D341Med (cell line): ENCODE measurements at places on chromosomes 6 and 20.

DNA sequence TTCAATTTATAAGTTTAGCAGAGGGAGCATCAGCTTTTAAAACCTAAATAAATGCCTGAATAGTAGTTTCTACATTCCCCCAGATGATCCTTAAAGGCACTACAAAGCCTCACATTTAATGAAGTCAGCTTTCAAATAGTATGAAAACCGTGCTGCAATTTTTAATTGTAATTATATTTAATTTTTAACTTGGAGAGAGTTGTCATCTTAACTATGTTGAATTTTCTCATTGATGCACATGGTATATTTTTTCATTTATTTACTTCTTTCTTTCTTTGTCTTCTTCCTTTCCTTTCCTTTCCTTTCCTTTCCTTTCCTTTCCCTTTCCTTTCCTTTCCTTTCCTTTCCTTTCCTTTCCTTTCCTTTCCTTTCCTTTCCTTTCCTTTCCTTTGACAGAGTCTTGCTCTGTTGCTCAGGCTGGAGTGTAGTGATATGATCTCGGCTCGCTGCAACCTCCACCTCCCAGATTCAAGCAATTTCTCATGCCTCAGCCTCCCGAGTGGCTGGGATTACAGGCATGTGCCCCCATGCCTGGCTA lies 7.7 kb upstream of the SF3B5 start:
- DNase-seq: no peak

DNA sequence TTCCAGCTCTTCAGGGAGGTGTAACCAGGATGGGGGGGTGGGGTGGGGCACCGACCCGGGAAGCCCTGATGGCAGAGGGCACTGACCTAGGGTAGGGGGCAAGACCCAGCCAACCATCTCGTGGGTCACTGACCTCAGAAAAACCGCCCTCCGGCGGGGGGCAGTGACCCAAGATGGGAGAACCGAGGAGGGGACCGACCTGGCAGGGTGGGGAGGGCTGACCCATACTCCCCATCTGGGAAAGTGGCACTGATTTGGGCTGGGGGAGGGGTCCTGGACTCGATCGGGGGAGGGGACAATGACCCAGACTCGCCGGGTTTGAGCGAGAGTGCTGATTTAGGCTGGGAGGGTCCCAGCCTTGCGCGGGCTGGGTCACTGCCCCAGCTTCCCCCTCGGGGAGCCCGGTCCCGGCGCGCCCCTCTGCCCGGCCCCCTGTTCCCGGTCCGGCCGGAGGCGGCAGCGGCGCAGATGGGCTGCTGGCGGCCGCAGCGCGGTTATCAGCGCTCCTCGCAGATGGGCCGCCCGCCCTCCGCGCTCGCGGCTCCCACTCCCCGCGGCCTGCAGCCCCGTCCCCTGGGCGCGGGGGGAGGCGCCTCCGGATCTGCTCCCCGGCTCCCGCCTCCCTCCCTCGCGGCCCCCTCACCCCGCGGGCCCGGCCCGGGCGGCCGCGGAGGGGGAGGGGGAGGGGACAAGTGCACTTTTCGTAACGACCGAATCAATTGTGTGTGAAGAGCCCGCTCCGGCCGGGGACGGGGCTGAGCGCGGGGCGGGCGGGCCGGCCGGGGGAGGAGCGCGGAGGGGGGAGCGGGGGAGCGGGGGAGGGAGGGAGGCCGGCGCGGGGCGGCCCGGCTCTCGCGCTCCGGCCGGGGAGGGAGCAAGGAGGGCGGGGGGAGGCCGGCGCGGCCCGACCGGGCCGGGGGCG lies 2.2 kb downstream of the NOL4L start:
- peak; percentile 75 for DNase-seq

DNA sequence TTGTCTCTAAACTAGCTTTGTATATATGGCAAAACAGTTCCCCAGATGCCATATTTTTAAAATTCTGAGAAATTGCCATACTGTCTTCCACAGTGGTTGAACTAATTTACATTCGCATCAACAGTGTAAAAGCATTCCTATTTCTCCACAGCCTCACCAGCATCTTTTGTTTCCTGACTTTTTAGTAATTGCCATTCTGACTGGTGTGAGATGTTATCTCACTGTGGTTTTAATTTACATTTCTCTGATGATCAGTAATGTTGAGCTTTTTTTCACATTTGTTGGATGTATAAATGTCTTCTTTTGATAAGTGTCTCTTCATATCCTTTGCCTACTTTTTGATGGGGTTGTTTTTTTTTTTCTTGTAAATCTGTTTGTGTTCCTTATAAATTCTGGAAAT lies 1222.7 kb upstream of the CITED2 start:
- no peak for DNase-seq

DNA sequence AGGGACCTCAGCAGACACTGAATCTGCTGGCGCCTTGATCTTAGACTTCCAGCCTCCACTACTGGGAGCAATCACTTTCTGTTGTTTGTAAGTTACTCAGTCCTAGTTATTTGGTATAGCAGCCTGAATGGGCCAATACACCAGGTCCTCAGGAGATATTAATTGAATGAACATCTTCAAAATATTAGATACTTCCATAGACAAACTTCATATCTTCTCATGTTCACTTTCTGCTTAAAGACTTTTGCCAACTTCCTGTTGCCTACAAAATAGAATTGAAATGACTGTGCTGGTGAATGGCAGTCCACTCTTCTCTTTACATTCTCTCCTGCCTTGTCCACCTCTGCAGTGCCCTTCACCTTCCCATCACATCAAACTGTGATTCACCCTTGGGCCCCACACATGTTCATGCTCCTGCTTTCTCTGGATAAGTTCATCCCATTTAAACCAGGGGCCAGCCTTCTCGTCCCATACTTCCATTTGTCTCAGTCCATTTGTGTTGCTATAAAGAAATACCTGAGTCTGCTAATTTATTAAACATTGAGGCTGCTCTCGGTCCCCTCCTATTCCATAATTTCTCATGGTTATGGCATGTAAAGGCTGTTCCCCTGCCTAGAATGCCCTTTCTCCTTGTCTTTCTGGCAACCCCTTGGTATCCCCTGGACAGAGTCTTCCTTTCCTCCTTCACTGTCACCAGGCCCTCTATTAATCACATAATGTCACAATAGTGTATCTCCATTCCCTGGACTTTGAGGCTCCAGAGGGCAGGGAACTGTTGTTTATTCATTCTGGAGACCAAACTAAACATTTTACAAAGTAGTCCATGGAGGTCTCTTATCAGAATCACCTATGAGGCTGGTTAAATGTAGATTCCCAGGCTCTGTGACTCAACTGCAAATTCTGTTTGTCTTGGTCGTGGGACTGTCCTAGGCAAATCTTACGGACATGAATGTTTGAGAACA lies 148.3 kb upstream of the TMEM170B start:
- no peak for DNase-seq

DNA sequence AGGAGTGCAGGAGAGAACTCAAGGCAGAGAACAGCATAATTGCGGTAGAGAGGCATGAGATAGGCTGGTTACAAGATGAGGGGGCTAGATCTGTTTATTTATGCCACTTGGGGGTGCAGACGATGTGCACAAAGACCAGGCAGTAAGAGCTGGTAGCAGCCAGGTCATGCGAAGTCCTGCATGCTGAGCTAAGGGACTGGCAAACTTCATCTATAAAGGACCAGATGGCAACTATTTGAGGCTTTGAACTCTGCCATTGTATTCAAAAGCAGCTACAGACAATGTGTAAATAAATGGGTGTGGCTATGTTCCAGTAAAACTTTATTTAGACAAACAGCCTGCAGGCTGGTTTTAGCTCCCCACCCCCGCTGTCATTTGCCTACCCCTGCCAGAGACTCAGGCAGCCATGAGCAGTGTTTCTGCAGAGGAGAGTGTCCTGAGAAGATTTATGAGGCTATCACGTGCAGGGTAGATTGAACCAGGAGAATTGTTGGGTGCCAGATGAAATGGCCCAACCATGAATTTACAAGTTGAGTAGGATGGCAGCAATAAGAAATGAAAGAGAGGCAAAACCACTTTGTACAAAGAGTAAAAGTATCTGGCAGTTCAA lies 253.4 kb upstream of the MOCS1 start:
- no peak for DNase-seq

DNA sequence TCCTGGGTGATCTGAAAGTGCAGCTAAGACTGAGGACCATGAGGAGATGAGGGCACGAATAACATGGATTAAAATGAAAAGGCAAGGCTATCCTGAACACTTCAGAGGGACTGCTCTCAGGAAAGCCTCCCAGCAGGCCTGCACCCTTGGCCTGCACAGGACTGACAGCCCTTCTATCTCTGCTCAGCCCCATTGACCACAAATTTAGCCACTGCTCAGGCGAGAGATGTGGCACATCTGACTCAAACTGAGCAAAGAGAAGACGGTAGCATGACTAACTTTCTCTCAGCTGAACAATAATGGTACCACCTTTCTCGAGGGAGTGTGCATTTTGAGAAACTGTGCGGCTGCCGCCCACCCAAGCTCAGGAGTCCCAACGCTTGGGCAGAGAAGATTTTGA lies 257.5 kb downstream of the ADGB start:
- no peak for DNase-seq

GRCh38 chr6:132198040-132198439 lies 203.2 kb downstream of the MOXD1 start:
- DNase-seq: no peak

DNA sequence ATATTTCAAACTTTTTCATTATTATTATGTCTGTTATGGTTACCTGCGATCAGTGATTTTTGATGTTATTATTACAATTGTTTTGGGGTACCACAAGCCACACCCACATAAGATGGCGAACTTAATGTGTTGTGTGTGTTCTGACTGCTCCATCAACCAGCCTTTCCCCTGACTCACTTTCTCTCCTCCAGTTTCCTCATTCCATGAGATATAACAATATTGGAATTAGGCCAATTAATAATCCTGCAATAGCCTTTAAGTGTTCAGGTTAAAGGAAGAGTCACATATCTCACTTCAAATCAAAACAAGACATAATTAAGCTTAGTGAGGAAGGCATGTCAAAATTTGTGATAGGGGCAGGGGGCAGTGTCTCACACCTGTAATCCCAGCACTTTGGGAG lies 16.3 kb upstream of the POPDC3 start:
- no peak for DNase-seq

DNA sequence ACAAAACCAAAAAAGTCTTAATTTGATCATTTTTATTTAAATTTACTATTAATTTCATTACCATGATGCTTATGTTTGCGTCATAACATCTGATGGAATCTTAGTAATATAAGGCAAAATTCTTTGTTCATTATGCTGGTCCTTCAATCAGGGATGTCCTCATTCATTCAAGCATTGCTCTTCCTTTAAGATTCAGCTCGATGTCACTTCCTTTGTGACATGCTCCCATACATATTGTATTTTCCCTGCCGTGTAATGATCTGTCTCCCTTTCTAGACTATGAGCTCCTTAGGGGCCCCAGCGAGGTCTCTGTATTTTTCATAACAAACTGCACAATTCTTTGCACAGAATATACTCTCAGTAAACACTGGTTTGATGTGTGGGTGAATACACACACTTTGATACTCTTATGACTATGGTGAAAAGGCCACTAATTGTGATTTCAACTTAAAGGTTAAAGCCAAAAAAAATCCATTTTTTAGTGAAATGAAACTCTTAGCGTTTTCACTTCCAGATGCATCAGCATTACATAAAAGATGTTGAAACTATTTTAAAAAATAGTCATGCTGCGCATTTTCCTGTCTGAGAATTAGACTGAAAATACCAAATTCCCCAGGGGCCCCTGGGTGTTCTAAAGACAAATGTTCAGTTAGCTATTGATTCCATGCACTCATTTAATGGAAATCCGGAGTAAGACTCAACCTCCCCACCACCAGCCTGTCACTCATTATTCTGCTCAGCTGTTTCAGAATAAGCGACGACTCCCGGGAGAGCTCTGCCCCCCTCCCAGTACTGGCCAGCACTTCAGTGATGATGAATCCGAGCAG lies 169.7 kb downstream of the ATXN1 start:
- no peak for DNase-seq

- DNase-seq: peak; percentile 21
Measured at GRCh38 chr6:33987531-33988021, 158.3 kb downstream of the GRM4 start.

GRCh38 chr20:40785346-40785745 lies 96.3 kb upstream of the MAFB start:
- DNase-seq: no peak

DNA sequence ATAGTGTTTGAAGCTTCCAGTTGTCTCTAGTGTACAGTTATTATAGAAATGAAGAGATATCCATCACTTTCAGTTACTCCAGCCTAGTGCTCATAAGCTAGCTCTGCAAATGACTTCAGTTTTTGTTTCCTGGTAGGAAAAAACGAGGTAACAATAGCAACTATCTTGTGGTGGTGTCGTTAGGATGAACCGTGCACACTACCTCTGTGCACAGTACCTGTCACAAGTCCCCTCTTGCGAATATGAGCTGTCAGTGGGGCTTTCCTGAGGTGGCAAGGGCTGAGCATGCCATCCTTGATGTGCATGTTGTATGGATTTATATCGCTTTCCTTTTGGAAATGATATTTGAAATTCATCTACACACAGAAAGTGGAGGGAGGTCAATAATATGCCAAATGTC lies 151.8 kb downstream of the ARID1B start:
- no peak for DNase-seq

- peak; percentile 64 for DNase-seq
Measured at GRCh38 chr6:15620611-15621010, 42.2 kb downstream of the DTNBP1 start.

DNA sequence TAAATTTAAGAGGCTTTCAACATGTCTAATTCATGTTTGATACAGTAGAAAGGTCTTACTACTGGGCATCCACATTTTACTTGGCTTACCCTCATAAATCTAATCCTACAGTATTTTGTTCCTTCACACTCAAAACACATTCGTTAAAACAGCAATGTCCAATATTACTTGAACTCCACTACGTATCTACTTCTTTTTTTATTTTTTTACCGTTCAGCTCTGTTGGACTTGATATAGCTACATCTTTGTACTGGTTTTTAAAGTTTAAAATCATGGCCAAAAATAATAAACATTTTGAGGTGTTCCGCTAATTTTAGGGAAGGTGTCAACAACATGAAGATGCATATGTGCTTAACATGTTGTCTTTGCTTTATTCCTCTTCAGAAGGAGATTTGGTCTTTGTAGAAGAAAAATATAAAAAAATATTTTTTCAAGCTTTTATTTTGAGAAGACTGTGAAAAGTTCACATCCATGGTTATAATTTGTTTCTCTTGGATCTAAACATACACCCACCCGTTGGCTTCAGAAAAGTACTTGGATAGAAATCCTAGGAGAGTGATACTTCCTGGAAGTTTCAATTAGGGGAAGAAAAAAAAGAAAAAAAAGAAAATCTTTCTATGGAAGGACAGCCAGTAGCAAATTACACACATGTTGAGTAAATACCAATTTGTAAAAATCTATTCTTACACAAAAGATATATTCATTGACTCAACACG lies 71.5 kb downstream of the EPB41L2 start:
- no peak for DNase-seq

GRCh38 chr6:135066806-135067205 lies 12.2 kb upstream of the HBS1L start:
- no peak for DNase-seq

GRCh38 chr20:54115172-54115854 lies 44.9 kb upstream of the BCAS1 start:
- DNase-seq: no peak
